Posterior vena cava (tissue), 2 donors: ENCODE measurements at places on chromosomes 3 and 15.

GRCh38 chr15:25739687-25740121 lies 123.4 kb downstream of the ATP10A start:
- DNase-seq = no peak

- DNase-seq = no peak
Observed at GRCh38 chr3:182766099-182766498, 27.2 kb upstream of the ATP11B start.

GRCh38 chr15:45918839-45919238 lies 284.0 kb downstream of the SQOR start:
- DNase-seq = no peak

- no peak for DNase-seq
Observed at GRCh38 chr3:73926360-73927202, 301.8 kb upstream of the PDZRN3 start.

- no peak for DNase-seq
Observed at GRCh38 chr3:114460459-114460858, 166.6 kb downstream of the TIGIT start.

- no peak for DNase-seq
Observed at GRCh38 chr3:71104121-71104541, 479.4 kb downstream of the FOXP1 start.
